ENCODE measurements at places on chromosomes 3 and 15.

DNA sequence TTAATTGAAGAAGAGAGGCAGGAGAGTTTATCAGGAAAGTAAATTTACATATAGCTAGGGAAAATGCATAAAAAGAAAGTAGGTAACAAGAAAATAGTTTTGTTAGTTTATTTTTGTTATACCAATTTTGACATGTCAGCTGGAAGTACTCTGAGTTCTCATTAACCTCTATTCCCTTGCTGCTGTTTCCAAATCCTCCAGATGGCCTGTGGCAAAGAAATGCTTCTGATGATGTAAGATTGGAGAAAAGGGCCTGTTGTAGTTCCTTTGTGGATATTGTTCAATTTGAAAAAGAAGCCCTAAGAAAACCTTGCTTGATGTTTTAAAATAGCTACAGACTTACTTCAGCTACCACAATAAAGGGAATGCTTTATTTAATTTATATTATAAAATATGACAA lies 192.9 kb upstream of the SLITRK3 start:
- DNase-seq: no peak

DNA sequence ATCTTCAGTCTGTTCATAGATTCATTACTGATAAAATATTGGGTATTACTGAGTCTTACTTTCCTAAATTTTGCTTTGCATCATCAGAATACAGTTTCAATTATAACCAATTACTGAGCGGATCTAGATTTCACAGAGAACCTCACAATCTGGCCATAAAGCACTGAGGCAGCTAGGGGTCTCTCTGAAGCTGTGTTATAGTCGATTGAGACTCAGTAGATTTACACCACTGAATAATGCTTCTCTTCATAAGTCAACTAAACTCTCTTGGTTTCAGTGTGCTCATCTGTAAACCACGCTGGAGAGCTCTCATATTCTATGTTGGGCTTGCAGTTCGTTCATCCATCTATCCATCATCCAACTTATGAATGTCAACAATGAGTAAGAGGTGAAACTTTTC lies 180.6 kb downstream of the GREM1 start:
- DNase-seq: no peak

- peak; percentile 44 for DNase-seq
Observed at GRCh38 chr3:129087138-129087702, 26.6 kb downstream of the GP9 start.

DNA sequence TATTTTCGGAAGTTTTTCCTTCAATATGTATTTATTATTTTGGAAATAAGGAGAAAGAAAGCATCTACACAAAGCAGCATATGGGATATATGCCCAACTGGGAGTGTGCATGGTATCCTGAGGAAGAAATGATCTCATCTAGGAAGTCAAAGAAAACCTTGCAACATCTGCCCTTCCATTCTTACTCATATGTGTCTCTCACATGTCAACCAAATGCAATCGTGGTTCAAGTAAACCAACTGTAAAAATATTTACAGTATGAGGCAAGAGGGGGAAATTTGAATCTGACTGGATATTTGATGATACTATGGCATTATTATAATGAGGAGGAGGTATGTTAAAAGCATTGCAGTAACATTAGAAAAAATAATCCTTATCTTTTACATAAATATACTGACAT lies 3.2 kb upstream of the SCG3 start:
- peak; percentile 11 for DNase-seq

DNA sequence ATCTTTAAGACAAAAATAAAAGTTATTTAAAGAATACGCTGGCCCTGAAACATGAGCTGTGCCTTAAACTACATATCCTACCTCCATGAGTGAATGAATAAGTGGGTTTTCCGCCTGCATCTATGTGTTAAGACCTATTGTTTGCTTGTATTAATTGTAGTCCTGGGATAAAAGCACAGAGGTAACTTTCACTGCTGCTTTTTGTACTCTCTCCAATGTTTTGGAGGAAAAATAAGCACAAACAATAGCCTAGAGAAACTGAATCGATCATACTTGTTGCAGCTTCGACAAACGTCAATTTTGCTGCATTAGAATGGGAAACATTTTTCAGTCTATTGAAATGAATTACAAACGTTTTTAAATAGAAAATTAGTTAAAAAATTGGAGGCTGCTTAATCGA lies 1.3 kb upstream of the CTNNB1 start:
- DNase-seq: no peak

DNA sequence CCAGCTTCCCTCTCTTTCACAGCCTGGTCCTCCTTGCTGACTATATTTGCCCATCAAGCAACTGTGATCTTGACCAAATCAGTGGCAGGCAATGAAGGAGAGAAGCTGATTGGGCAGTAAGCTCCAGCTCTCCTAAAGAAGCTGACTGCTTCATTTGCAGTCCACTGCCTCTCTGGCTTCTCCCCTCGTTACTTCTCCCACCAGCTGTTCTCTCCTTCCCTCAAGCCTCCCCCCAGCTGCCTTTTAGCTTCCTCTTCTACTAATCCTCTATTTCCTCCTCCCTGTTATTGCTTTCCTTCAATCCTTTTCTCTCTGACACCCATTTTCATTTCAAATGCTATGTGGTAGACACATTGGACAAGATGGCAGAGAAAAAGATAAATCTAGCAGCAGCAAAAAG lies 474.7 kb upstream of the UBE2E2 start:
- no peak for DNase-seq

GRCh38 chr3:68018275-68018674 lies 363.9 kb upstream of the SUCLG2 start:
- no peak for DNase-seq

DNA sequence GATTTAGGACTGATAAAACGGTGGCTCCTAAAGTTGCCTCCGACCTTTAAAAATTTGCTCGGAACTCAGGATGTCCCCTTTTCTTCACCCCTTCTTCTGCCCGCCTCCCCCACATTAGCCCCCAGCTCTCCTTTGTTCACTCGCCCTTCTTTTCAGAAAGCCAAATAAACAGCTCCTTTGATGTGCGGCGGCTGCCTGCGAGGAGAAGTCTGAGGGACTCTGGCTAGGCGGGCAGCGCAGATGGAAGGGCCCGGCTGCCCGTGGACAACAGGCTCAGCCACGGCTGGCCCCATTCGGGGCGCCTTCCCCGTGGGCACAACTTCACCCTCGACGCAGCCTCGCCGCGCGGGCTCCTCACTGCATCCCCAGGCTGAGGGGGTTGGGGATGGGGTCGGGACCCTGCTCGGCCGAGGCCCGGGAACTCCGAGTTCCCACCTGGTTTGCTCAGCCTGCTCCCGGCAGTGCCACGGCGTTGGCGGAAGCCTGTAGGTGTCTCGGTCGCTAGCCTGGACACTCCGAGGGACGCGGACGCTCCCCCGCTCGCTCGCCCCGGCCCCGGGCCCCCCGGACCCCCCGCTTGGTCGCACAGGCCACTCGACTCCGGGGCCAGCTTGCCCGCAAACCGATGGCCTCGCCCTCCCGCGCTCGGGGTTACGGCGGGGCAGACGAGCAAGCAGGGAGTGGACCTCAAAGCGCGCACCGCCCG lies 897 bp upstream of the TLE3 start:
- peak; percentile 25 for DNase-seq

DNA sequence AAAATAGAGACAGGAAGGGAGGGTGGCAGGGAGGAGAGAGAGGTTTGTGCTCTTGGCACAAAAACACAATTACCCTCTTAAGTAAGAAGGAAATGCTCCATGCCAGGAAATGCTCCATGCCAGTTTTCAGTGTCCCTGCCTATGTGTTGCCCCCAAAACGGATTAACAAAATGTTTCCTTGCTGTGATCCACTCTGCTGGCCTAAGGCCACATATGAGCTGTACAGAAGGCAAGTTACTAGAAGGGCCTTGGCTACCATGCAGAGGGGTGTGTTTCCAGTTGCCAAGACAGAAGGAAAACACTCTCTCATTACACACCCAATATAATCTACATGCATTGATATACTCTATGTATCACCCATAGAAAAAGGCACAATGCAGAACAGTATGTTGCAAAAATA lies 98.2 kb upstream of the PTPRG start:
- peak; percentile 25 for DNase-seq

GRCh38 chr3:124777762-124778470 lies 47.7 kb downstream of the UMPS start:
- no peak for DNase-seq

- no peak for DNase-seq
Observed at GRCh38 chr15:21260966-21261395, 179.3 kb downstream of the POTEB3 start.

DNA sequence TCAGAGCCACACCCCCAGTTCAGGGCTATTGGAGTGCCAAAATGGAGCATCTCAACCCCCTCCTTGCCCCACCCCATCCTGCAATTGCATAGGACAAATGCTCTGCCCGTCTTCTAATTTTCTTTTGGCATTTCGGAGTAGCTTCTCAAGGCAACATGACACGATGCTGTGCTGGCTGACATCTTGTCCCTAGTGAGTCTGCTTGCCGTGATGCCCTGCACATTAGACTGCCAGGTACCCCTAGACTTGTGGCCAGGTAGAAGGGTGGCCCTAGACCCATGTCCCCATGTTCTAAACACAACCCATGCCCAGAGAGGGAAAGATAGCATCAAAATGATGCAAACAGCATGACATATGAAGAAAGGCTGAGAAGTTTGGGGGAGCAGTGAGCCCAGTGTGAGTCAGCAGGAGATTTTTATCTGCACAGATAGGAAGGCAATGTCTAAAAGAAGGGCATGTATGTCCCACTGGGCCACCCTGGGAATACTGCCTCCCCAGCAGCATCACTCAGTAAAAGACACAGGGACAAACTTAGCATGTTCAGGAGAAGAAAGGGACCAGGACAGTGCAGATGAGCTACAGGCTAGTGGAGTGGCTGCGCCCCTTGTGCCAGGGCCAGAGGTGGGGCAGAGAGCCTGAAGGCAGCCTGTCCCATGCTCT lies 36.8 kb downstream of the CA12 start:
- no peak for DNase-seq

DNA sequence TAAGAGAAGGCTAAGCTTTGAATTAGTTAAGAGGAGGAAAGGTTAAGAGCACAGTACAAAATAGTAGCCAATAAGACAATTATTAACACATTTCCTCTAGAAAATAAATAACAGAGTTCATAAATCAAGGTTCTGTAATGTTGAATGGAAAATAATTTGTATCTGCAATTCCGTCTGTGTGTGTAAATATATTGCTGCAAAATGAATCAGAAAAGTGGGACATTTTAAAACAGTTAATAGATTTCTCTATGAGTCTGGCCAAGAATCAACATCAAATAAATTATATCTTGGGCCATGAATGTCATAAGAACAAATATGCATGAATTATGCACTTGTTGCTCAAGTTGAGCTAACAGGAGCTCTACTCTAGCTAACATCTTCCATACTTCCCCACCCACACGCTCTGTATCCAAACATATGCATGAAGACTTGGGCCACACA lies 14.2 kb upstream of the SUCNR1 start:
- no peak for DNase-seq

- DNase-seq: peak; percentile 81
Observed at GRCh38 chr3:54968546-54969172, 40.8 kb upstream of the LRTM1 start.

DNA sequence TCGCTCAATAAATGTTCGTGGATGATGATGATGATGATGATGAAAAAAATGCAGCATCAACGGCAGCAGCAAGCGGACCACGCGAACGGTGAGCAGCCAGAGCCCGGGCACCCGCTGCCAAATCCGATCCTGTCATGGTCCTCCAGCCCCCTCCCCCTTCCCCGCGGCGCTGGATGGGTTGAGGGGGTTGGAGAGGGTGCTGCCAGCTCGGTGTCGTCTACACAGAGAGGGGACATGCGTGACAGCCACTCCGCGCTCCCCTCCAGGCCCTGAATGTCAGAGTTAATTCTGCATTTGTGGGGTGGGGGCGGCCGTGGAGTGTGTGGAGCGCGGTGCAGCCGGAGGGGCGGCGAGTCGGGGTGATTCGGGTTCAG lies 722 bp downstream of the CACNA1D start:
- DNase-seq: no peak

DNA sequence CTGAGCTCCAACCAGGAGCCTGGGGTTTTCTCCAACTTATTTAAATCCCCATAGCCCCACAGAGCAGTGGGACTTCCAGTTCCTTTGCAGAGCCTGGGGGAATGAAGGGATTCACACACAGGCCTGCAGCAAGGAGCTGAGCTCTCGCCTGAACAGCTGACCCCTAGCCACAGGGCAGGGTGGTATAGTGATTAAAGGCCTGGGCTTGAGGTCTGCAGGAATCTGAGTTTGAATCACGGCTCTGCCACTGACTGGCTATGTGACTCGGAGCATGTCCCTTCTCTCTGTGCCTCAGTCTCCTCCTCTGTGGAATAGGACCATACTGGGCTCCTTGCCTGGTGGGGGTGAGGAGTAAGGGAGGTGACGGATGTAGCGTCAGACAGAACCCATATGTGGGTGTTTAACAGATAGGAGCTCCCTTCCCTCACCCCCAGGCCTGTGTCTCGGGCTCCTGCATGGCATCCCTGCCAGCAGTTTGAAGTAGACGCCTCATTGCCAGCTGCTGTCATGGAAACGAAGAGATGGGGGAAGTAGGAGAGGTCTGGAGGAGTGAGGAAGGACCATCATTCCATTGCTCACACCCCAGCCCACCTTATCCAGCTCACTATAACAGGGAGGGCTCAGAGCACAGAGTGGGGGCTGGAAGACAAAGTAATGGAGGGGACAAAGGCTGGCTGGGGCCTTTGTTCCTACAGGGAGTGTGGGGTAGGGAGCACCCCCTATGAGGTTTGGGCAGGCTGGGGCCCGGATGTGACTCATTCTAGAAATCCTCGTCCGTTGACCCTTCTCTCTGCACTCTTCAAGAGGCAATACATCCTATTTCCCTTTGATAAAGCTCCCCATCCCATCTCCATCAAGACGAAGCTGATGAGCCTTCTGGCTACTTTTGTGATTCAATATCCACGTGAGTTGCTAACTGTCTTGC lies 14.8 kb downstream of the HRH1 start:
- peak; percentile 29 for DNase-seq

DNA sequence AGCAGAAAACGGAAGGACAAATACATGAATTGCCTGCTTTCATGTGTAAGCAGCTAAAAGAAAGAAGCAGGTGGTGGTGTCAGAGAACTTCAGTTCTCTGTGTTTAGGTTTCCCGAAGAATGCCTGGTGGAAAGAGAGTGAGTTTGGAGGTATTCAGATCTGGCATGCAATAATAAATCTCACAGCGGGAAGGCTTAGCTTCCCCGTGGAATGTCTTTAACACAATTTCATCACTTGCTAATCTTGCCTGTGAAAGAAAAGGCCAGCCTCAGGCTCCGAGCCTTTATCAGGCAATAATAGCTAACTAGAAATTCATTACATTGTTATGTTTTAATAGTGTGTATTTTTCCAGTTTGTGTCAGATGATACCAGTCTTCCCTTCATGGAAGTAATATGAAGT lies 220.3 kb downstream of the PDZRN3 start:
- DNase-seq: no peak

DNA sequence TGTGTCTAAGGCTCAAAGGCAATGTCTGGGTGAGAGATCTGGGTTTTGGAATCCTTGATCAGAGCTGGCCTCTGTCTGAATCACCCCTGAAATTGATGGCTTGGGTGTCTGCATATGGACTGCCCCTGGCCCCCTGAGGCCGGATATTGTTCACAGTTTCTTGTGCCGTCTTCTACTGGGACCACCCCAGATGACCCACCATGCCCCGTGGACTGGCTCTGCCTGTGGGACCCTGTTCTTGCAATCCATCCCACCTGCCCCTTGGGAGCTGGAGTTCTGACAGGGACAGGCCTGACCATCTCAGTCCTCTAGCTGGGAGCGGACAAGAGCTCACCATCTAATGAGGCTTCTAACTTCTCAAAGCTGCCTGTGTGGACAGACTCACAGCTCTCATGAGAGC lies 119.9 kb downstream of the FAM43A start:
- no peak for DNase-seq

- DNase-seq: no peak
Observed at GRCh38 chr15:70385711-70386110, 288.0 kb upstream of the TLE3 start.

GRCh38 chr15:101441696-101442095 lies 47.8 kb downstream of the PCSK6 start:
- no peak for DNase-seq
